ENCODE measurements at places on chromosomes 6 and 20. TPM values are rescaled to one million over a fixed set of nuclear protein-coding genes. Genes with fewer than 3 reads are reported as not detected.

- no peak overlapping the region for H3K27ac ChIP-seq
- H3K36me3 ChIP-seq: no peaks in the 10 kb centered on the region
- no peak overlapping the region for H3K4me3 ChIP-seq
- DNase-seq: no peak
- no peaks in the 10 kb centered on the region for H3K4me1 ChIP-seq
These were observed 616.9 kb upstream of the MAN1A1 start for GRCh38 chr6:119966484-119966883.

GRCh38 chr6:82744286-82745015 lies 321.2 kb downstream of the UBE3D start:
- no peaks in the 10 kb centered on the region for H3K36me3 ChIP-seq
- no peaks in the 10 kb centered on the region for H3K27me3 ChIP-seq
- DNase-seq: no peak
- H3K4me3 ChIP-seq: no peak overlapping the region

- no peak overlapping the region for H3K27ac ChIP-seq
- H3K4me1 ChIP-seq: no peaks in the 10 kb centered on the region
- no peak for DNase-seq
- no peak overlapping the region for H3K4me3 ChIP-seq
These were observed 64.4 kb downstream of the SULF2 start for GRCh38 chr20:47720636-47721427.

DNA sequence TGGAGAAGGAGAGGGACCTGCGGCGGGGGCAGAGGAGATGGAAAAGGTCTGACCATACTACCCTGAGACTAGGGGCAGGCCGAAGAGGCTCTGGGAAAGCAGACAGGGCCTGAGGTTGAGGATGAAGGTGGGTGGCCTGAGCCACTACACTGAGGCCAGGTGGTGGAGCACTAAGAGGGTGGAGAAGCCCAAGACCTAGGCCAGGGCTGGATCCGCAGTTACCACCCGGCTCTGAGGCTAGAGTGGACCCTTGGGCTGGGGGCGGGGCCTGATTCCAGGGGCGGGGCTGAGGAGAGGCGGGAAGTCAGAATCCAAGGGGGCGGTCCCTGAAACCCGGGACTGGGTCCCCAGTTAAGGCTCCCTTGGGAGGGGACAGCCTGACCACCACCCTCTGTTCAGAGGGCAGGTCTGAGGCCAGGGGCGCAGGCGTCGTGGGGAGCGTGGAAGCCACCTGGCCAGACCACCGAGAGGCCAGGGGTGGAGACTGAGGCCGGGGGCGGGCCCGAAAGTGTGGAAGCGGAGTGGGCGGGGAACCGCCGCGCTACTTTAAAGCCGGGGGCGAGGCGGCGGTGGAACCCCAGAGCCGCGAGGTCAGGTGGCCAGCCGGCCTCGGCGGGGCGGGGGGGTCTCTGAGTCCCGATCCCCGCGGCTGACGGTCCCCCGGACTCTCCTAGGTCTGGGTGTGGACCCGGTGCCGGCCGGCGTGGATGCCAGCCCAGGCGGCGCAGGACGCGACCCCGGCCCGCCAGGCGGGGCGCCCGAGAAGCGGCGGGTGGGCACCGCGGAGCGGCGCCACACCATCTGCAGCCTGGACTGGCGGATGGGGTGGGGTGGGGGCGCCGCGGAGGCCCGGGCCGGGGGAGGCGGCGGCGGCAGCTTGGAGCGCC lies 8.3 kb downstream of the CCM2L start:
- H3K27ac ChIP-seq: no peak overlapping the region
- peaks cover 16% of the 10 kb centered on the region for H3K4me1 ChIP-seq
- DNase-seq: no peak
- H3K27me3 ChIP-seq: no peaks in the 10 kb centered on the region
- H3K36me3 ChIP-seq: no peaks in the 10 kb centered on the region

DNA sequence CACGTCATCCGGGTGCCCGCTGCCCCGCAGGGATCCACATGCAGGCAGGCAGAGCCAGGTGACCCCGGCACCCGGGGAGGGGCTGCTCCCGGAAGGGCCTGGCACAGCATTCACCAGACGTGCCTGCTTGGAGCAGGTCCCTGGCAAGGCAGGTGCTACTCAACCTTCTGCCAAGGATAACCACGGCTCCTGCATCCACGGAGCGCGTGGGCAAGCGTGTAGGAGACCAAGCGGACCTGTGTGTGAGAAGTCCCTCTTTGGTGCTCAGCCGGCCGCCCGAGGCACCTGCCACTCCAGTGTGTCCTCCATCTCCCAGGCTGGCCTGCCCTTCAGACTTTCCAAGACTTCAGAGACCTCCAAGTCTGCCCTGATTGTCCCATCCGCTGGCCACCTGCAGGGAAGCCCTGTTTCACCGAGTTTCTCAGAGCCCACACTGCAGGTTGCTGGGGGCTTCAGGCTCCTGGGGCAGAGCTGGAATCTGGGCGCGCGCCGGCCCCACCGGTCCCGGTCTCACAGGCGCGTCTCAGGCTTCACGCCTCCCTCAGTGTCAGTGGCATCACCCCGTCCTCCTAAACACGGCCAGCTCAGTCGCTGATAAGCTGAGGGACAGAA lies 124.3 kb downstream of the DLL1 start:
- H3K27ac ChIP-seq: no peak overlapping the region
- no peaks in the 10 kb centered on the region for H3K27me3 ChIP-seq
- no peaks in the 10 kb centered on the region for H3K36me3 ChIP-seq
- no peak for DNase-seq
- H3K4me1 ChIP-seq: peaks cover 27% of the 10 kb centered on the region

DNA sequence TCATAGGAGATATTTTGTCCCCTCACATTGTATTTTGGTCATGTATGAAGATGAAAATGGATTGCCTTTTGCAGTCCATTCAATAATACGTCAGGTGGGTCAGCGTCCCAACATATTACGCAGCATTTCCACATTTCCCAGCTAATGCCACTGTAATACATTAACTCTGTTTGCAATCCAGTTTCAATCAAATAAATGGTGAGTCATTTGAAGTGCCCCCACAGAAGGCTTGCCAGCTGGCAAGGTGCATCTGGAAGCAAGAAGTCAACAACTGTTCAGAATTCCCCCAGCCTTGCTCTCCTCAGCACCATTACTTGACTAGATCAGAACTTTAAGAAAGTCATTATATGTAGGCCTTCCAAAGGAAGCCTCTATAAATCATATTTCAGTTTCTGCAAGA lies 50.4 kb downstream of the PHACTR1 start:
- no peaks in the 10 kb centered on the region for H3K4me1 ChIP-seq
- H3K4me3 ChIP-seq: no peak overlapping the region
- no peak overlapping the region for H3K27ac ChIP-seq
- no peaks in the 10 kb centered on the region for H3K36me3 ChIP-seq

DNA sequence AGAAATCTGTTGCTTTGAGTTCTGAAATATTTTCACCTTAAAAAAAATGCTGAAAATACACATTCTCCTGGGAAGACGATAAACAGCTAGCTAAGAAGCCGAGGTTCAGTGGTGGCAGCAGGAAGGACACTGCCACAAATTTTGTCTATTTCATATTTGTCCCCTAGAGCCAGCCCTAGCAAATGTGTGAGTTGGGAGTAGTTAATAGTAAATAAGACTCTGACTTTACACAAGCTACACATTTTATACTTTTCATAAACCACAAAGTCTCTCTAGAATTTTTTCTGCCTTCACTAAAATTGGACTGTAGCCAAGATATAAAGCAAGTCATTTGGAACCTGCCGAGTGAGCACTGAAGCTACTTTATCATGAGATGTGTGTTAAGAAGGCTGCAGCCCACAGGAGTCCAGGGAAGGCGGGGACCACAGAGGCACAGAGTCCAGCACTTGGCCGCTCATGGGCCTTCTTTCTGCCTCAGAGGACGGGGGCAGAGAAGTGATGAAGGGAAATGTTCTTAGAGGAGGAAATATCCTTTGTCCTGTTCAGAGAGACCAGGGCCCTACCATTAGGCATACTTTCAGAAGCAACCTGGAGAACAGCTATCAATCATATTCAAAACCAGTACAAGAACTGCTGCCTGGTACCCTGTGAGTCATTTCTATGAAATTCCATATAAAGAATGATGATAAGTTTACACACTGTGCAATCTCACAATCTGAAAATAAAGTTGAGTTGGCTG lies 241.7 kb upstream of the TAB2 start:
- H3K36me3 ChIP-seq: no peaks in the 10 kb centered on the region
- H3K27me3 ChIP-seq: no peaks in the 10 kb centered on the region
- DNase-seq: no peak
- peaks cover 17% of the 10 kb centered on the region for H3K4me1 ChIP-seq

- peak; percentile 94 for DNase-seq
- peak overlapping the region; percentile 99 for H3K27ac ChIP-seq
- H3K27me3 ChIP-seq: no peaks in the 10 kb centered on the region
- no peaks in the 10 kb centered on the region for H3K4me1 ChIP-seq
These were observed 1.2 kb downstream of the TRAF3IP2 start for GRCh38 chr6:111604259-111605099.

DNA sequence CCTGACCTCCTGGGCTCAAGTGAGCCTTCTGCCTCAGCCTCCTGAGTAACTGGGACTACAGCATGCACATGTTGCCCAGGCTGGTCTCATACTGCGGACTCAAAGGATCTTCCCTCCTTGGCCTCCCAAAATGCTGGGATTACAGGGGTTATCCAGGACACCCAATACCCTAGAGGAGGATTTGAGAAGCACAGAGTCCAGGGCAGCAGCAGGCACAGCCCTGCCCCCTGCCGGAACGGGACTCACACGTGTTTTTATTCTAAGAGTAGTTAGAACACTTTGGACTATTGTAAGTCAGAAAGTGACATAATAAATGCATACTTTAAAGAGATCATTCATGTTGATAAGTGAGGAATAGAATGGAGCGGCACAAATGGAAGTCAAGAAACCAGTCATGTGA lies 80.2 kb downstream of the C6orf118 start:
- H3K27ac ChIP-seq: no peak overlapping the region
- no peaks in the 10 kb centered on the region for H3K4me1 ChIP-seq
- no peak for DNase-seq
- no peaks in the 10 kb centered on the region for H3K36me3 ChIP-seq
- H3K27me3 ChIP-seq: no peaks in the 10 kb centered on the region

DNA sequence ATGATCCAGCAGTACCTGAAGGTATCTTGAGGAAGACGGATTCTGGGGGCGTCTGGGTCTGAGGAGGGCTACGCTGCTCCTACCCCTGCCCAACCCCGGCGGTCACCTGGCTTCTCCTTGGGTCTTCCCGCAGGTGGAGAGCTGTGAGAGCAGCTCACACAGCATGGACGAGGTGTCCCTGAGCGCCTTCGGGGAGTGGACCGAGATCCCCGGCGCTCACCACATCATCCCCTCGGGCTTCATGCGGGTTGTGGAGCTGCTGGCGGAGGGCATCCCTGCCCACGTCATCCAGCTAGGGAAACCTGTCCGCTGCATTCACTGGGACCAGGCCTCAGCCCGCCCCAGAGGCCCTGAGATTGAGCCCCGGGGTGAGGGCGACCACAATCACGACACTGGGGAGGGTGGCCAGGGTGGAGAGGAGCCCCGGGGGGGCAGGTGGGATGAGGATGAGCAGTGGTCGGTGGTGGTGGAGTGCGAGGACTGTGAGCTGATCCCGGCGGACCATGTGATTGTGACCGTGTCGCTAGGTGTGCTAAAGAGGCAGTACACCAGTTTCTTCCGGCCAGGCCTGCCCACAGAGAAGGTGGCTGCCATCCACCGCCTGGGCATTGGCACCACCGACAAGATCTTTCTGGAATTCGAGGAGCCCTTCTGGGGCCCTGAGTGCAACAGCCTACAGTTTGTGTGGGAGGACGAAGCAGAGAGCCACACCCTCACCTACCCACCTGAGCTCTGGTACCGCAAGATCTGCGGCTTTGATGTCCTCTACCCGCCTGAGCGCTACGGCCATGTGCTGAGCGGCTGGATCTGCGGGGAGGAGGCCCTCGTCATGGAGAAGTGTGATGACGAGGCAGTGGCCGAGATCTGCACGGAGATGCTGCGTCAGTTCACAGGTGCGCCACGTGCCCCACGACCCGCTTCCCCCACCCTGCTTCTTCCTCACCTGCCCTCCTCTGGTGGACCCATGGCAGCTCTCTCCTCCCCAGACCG lies 166.9 kb upstream of the RNF24 start:
- H3K4me1 ChIP-seq: no peaks in the 10 kb centered on the region
- no peak overlapping the region for H3K4me3 ChIP-seq

DNA sequence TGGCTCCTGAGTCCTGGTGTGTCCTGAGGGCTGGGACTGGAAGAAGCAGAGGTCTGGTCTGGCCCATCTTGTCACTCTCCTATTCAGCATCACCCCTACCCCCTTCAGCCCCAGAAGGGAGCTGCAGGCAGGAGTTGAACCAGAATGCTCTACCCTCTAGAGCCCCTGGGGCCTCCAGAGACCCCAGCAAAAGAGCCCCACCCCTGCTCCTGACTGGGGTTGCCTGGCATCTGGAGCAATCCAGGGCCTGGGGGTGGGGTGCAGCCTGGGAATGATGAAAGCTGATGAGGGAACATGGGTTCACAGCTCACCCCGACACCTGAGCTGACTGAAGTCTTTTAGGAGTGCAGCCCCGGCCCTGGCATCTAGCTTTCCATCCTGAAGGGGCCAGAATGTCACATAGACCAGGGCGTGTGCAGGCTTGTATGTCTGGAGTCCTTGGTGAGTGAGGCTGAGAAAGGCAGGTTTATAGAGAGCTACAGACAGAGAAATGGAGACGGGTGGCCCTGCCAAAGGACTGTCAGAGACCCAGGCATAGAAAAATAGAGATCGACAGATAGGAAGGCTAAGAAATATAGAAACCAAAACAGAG lies 12.2 kb downstream of the FGD2 start:
- peaks cover 16% of the 10 kb centered on the region for H3K4me1 ChIP-seq
- no peaks in the 10 kb centered on the region for H3K36me3 ChIP-seq
- H3K27ac ChIP-seq: peak overlapping the region; percentile 67
- H3K4me3 ChIP-seq: no peak overlapping the region
- no peak for DNase-seq
- no peaks in the 10 kb centered on the region for H3K27me3 ChIP-seq

GRCh38 chr6:40640599-40641227 lies 53.5 kb upstream of the LRFN2 start:
- H3K27me3 ChIP-seq: no peaks in the 10 kb centered on the region
- H3K4me1 ChIP-seq: peaks cover 7% of the 10 kb centered on the region
- no peak for DNase-seq
- no peak overlapping the region for H3K4me3 ChIP-seq

GRCh38 chr6:168828800-168829199 lies 387.8 kb downstream of the SMOC2 start:
- H3K4me3 ChIP-seq: no peak overlapping the region
- DNase-seq: no peak
- H3K27me3 ChIP-seq: no peaks in the 10 kb centered on the region
- H3K36me3 ChIP-seq: no peaks in the 10 kb centered on the region

- no peaks in the 10 kb centered on the region for H3K4me1 ChIP-seq
- no peaks in the 10 kb centered on the region for H3K36me3 ChIP-seq
- no peak overlapping the region for H3K27ac ChIP-seq
- no peak overlapping the region for H3K4me3 ChIP-seq
- DNase-seq: no peak
- H3K27me3 ChIP-seq: no peaks in the 10 kb centered on the region
These were observed 65.8 kb downstream of the EYA4 start for GRCh38 chr6:133306931-133307330.

The HUS1B gene
- total RNA-seq: not detected

The PCMTD2 gene
- total RNA-seq: 180 TPM

The VSX1 gene
- not detected for total RNA-seq

The ADGRF1 gene
- not detected for total RNA-seq

The PRPH2 gene
- 1.1 TPM for total RNA-seq

Data from right atrium auricular region (tissue), 2 donors.